Ecto neural progenitor cell (in vitro differentiated cells): ENCODE measurements at places on chromosomes 2 and 18.

GRCh38 chr2:38601463-38602135, 1.1 kb downstream of the HNRNPLL start:
- DNase-seq, result no peak

GRCh38 chr18:38460657-38461056, 895.1 kb upstream of the CELF4 start:
- DNase-seq, result no peak

GRCh38 chr2:216064014-216064630, 17.5 kb downstream of the PECR start:
- no peak for DNase-seq

DNA sequence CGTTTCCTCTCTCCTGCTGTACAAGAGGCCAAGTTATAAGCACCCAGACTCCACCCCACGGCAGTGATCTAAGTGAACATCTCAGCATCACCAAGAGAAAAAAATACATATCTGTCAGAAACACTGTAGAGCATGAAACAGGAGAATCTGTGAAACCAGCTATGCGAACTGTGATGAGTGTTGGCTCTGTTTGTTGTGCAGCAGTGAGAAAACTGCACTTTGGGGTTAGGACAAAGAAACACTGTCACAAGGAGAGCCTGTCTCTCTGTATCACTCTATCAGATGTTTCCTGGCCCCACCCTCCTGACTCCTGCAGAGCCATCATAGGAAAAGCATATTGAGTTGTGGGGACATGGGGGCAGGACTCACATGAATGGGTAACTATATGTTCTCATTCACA, 87.1 kb downstream of the LAMA3 start:
- no peak for DNase-seq

- no peak for DNase-seq
Observed at GRCh38 chr18:3816610-3817363, 366.8 kb downstream of the TGIF1 start.

DNA sequence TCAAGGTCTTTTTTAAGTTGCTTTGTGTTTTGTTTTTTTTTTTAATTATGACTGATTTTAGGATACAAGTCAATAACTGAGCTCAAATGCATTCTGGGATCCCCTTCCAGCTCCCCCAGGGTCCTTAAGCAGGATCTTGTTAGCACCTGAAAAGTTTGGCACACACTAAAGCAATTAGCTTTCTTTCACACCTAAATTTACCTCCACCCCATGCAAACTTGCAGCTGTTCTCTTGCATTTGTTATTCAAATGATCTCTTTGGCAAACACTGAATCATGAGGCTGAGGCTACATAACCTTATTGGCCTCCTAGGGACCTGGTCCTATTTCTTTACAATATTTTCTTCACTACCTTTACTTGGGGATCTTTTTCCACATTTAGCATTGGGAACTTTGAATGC, 2026.1 kb upstream of the CELF4 start:
- DNase-seq, result no peak

- DNase-seq, result no peak
Observed at GRCh38 chr2:603427-603826, 73.8 kb downstream of the TMEM18 start.

- DNase-seq, result no peak
Observed at GRCh38 chr2:88028931-88029330, 12.6 kb upstream of the RNU2-63P start.

DNA sequence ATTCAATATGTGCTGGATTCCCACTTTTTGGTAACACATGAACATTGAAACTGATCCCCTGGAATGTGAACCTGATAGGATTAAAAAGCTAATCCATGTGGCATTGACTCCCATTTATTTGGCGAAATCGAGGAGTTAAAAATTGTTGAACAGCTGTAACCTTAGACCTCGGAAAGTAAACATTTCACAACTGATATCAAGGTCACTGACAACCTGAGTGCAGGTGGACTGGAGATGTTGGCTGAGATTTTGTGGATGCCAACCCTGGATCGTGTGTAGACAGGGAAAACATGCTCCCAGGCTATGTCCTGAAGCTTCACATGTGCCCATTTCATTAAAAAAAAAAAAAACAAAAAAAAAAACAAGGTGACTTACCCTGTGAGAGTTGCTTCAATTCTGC, 204.8 kb downstream of the SETBP1 start:
- no peak for DNase-seq

DNA sequence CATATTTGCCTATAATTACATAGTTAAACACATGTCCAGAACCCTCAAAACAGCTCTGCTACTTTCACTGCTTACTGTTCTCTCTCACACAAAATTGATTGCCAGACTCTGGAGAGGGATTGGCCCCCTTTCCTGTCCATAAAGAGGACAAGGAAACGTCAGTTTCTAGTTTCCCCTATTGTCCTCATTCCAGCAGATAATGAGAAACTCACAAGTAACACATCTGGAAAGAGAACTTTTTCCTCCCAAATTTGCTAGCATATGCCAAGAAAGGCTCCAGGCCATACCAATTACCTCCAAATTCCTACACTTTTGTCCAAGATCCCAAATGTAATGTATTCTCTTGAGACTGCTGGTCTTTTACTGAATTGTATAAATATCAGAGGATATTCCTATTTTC, 200.5 kb downstream of the EXOC6B start:
- no peak for DNase-seq

DNA sequence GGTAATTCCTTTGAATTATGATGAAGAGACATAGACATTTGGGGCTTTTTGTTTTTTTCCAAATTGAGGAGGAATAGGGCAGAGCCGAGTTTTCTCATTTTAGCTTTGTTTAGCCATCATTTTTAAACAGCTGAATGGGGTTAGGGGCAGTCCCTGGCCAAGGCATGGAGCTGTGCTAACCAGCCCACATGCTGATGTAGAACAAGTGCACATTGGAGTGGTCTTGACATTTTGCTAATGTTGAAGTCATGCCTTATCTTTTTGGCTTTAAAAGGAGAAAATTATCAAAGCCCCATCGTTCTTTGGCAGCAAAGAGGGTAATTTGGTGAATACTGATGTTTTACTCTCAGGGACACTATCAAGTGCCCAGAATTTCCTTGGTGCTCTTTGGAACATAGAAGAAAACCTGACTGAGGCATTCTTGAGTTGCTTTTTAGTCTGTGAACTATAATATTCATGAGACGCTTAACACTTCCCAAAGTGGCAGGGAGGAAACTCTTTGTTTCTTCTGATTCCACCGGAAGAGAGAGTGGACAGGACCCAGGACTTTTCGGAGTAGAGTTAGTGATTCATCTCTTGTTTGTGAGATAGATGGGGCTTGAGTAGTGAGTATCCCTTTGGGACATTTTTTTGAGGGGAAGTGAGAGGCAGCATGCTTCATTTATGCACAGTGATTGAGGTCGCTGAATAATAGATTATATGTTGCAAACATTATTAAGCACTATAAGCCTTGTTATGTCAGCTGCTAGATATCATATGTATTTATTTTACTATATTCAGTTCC, 45.0 kb downstream of the MTA3 start:
- DNase-seq, result no peak

- DNase-seq, result no peak
Observed at GRCh38 chr2:137969418-137969765, 5.1 kb downstream of the HNMT start.

DNA sequence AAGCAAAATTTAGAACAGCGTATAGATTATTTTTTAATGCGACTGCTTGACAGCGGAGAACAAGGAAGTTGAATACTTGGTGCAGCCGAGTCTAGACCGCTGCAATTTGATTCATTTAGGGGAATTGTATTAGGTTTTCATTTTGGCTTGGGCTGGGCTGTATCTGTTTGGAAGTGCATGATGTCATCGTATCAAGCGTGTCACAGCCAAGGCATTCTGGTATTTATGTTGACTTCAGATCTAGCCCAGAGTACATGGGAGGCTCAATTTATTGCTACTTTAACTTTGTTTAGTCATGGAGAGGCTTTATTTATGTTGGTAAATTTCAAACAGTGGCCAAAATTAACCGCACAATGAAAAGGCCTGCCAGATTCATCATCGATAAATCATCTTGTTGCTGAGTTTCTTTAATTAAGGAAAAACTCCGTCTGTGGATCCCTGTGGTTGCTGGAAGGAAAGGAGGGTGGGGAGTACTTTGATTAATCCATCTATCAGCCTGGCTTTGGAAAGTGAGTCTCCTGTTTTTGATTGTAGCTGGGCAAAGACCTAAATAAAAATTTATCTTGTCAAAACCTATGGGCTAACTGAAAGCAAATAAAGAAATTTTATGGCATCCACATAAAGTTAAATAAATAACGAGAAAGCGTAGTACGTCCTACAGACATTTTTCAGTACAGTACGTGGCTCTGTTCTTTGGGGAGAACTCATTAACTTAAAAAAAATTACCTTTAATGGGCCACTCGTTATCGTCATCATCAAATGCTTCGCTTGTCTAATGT, 230.4 kb upstream of the SPRED2 start:
- no peak for DNase-seq

DNA sequence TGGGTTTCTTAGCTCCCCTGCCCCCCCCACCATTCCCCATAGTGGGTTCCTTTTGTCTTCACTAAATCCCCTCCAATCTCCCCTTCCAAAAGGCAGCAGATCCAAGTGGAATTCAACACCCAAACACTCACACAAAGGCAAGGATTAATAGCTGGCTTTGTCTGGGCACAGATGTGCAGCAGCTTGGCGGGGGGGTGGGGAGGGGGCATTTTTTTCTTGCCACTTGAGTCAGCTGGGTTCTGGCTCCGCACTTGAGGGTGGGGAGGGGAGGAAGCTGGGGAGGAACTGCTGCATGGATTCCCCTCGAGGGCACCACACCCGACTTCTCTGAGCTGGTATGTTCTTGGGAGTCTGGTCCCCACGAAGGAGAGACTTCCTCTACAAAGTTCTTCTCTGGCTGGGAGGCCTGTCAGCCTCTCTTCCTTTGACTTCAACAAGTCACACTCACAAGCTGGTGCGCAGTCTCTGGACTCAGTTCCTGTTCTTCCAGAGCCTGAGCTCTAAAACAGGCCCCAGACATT, 36.0 kb downstream of the SERTAD2 start:
- peak; percentile 81 for DNase-seq

- DNase-seq, result no peak
Observed at GRCh38 chr18:13550418-13551304, 175.7 kb downstream of the FAM210A start.

DNA sequence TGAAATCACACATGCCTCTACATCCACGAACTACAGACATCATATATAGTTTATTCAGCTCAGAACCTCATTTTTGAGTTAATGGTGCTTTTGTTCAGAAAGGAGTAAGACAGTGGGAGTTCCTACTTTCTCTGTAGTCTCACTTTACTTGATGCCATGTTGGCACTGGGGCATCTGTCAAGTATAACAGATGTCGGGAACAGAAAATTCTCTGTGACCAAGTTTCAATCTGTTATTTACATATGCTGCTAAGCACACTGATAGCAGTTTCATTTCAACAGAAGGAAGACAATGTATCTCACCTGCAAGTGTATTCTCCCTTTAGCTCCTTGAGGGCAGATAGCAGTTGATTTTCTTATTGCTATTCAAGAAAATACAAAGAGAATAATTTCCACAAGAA, 774.1 kb downstream of the METTL4 start:
- DNase-seq, result no peak

DNA sequence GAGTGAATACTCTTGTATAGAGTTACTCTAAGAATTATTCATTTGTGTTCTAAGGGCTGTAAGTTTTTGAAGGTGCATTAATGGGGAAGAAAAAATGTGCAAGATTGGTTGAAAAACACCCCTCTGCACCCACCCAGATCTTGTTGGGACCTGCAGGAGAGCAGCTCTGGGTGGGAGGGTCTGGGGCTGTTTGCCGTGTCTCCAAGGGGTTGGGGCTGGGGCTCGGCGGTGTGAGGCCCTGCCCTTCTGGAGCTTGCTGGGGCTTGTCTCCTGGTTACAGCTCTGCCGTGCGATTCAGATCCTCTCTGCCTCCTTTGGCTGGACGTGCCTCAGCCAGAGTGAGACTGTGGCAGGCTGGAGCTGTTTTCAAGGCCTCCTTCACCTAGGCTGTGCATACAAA, 26.1 kb downstream of the IGFBP2 start:
- no peak for DNase-seq

DNA sequence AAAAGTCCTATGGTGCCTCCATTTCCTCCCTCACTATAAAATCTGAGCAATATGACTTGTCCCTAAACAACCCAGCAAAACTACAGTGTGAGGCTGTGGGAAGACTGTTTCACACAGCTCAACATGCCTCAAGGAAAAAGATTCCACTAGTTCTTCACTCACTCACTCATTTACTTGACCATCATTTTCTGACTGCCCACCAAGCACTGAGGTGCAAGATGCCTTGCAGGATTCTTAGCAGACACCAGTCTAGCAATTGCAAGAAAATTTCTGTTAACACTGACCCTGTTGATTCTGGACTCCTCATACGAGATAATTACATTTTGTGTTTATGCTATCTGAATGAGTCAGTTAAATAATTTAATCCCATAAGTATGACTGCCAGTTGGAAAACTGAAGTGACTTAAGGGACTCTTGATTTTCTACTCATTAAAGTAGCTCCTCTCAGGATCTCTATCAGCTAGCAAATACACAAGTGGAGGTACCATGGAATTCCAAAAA, 51.9 kb upstream of the PCBP1 start:
- no peak for DNase-seq

- peak; percentile 13 for DNase-seq
Observed at GRCh38 chr2:669323-669722, 7.9 kb downstream of the TMEM18 start.

DNA sequence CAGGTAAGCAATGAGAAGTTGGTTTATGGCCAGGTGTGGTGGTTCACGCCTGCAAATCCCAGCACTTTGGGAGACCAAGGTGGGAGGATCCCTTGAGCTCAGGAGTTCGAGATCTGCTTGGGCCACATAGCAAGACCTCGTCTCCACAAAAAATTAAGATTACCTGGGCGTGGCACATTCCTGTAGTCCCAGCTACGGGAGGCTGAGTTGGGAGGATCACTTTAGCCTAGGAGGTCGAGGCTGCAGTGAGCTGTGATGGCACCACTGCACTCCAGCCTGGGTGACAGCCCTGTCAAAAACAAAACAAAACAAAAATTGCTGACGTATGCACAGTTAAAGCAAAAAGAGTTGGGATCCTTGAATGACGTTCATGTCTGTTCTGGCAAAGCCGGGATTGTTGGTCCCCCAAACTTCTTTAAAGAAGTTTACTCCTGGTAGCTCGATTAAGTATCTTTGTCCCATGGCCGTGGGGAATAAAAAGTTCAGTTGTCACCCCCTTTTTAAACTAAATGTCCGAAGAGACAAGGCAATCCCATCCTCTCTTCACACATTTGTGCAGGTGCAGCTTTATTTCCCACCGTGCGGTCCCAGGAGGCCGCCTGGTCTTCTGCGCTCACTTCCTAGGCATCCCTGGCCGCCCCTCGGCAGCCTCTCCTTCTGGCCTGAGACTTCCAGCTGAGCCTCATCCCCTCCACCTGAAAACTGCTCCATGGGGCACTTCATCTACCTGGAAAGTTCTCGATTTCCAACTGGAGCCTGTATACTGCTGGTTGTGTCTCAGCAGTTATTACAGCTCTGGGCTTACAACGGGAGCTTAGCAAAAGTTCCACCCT, 762 bp upstream of the SPOPL start:
- no peak for DNase-seq

GRCh38 chr2:52264488-52264887, 1232.6 kb upstream of the NRXN1 start:
- DNase-seq, result no peak

- no peak for DNase-seq
Observed at GRCh38 chr18:79877163-79878091, 74.0 kb downstream of the SLC66A2 start.

GRCh38 chr2:54599914-54600313, 123.5 kb upstream of the EML6 start:
- no peak for DNase-seq

GRCh38 chr18:3083766-3084165, 70.8 kb upstream of the LPIN2 start:
- DNase-seq, result no peak
